Stimulated activated CD4-positive, alpha-beta T cell treated with anti-CD3 and anti-CD28 coated beads, Interleukin-15, amount 100 ng/mL, for 1 hour (primary cell): ENCODE measurements at places on chromosomes 2 and 18.

DNA sequence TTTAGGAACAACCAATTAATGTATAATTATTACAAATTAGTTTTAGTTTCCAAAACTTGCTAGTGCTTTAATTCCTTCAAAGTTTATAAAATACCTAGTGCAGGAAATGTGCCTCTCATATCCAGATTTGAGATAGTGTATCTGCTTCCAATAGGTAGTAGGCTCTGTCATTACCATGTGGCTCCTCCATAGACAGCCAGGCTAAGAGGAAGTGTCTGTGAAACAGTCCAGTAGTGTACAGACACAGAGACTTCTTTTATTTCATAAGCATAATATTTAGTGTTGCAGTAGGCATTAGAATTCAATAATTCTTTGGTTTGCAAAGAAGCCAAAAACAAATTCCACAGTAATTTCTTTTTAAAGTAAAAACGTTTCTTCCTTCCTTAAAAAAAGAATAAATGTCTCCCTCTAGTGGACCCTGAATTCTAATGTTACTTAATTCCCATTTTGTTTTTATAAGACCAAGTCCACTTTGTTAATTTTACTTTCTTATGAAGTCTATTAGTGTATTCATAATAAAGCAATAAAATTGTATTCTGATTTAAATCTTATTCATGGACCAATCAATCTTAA is 101.2 kb downstream of the NEB start:
- DNase-seq = no peak

DNA sequence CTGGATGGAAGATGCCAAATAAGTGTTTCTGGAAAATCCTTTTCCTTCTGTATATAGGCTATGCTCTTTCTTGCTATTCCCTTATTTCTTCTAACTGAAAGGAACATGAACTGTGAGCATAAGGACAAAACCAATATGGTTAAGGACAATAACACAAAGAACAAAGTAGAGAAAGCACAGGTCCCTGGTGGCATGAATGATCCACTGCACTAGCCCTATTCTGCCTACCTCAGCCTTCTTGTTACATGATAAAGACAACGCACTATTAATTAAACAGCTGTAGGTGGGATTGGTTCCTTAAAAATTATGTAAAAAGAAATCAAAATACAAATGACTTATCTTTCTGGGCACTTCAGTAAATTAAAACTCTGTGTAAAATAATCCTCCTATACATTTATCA is 1.9 kb upstream of the WDR75 start:
- no peak for DNase-seq

DNA sequence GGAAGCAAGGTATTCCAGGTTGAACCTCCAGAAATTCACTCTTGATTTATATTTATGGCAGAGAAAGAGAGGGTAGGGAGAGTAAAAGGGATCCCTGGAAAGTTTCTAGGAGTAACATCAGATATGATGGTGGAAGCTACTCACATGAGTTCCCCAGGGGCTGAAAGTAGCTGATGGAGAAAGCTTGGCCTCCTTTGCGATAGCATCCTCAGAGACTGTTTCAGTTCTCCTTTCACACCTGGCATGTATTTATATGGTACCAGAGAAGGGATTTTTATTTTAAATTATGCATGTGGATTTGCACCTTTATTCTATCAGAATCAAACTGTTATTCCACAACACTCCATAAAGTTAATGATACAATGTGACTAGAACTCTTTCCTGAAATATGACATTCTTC is 126.3 kb upstream of the OSR1 start:
- no peak for DNase-seq

DNA sequence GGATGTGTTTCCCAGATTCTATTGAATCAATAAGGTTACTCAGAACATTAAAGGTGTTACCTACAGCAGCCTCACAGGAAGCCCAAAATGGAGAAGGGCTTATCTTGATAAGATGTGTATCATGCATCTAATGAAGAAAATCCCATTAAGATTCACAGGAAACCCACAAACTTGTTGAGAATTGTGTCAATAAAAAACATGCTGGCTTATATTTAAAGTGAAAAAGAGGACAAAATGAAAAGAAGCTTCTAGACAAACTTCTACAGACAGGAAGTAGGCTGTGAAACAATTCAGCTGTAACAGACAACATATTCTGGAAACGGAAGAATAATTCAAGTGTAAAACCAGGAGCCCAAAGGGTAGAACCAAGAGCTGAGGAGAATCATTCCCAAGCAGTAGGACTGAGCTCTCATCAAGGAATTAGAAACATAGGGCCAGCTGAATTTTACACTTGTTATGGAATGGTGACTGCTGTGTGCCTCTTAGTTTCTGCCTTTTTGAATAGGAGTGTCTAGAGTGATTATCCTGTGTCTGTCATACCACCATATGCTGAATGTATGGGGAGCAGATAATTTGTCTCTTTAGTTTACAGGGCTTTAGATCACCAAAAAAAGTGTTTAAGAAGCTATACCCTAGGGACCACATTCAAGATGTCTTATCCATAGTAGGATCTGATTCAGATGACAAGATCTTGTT is 9.6 kb downstream of the IMMT start:
- DNase-seq = no peak

DNA sequence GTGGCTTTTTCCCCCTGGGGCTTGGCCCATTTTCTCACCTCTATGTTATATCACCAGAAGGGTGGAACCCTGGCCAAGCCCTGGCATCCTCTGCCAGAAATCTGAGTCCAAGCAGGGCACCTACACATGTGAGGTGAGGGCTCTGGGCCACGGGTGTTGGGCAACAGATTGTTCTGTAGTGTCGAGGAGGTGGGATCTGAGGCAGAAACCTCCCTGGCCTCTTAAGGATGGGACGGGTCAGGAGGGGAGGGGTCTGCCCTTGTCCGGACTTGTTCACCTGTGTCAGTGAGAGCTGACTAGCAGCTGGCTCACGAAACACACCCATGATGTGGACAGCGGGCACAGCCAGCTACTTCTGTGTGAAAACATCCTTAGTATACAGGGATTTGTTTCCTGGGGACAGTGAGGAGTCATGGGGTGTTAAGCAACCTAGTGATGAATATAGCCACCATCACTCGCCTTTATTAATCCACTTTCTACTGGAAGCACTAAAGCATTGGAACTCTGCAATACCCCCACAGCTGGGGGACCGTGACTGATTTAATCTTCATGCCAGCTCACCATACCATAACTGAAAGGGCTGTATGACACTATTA is 35.6 kb downstream of the EPAS1 start:
- no peak for DNase-seq

GRCh38 chr18:68742206-68742605 is 27.3 kb upstream of the TMX3 start:
- DNase-seq = no peak

DNA sequence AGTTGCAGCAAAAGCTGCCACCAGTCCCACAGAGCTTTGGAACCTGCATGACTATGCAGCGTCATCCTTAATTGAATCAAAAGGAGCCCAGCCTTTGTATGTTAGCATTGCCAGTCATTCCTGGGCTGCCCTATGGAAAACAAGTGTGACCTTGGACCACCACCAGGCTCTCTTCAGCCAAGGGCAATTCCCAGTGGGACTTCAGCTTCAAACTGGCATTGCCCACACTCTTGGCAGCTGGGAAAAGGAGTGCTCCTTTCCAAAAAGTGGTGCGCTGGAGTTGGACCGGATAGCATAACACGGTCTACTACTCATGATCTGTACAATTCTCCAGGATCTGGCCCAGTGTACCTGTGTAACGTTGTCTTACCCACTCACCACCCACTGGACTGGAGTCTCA is 259.5 kb downstream of the MREG start:
- DNase-seq = no peak

DNA sequence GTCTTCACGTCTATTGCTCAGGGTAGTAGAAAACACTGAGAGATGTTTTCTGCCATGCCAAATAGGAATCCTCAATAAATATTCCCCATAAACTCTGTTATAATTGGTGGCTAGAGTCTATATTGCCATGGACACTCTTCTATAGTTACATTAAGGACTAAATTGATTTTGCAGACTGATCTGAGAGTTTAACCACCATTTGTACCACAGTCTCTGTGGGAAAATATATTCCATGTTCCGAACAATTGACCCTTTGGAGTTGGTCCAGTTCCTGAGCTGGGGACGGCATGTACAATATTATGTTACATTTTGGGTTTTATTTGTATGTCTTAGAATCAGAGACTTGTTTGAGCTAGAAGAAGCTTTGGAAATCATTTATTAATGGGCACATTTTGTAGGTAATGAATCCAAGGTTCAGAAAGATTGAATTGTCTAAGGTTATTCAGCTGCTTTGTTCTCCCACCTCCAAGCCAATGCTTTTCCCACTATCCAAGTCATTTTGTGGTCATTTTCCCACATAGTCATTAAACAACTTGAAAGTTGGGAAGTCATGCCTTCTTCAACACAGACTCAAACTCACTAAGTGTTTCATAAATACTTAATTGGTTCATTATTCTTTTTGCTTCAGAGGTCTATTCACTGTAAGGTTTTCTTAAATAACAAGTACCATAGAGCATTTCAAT is 5.1 kb upstream of the PPP1CB start:
- no peak for DNase-seq

DNA sequence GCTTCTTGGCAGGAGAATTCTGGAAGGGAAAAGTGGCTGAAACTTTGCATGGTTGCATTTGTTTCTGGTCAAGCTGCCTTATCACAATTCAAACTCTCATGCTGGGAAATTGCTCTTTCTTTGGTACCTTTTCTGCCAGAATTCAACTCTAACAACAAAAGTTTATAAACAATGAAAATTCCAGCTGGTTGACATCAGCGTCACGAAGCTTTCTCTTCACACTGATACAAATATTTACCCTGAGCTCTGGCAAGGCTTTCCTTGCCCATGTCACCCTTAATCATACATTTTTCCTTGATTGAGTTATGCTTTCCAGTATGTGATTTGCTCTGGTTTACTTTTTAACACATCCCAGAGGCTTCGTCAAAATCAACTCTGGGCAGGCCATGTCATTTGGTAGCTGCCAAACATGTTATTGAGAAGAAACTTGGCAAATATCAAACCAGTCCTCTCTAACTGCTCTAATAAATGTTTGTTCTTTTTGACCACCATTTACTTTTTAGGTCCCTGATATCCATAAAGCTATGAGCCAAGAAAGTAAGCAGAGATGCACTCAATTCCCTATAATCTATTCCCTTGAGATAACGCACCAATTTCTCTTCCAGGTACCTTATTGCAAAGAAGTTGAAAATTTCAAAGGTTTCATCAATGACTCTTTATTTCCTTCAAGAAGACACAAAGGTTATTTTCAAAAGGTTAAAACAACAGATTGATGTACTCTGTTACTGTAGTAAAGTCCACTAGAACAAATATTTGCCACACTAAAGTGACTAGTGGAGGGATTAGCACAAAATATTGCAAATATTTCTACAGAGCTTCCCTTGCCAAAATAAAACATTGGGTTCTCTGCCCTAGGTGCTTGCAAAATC is 1241.1 kb upstream of the ZEB2 start:
- DNase-seq = no peak

GRCh38 chr2:95728878-95729596 is 137.2 kb downstream of the TRIM43 start:
- DNase-seq = no peak

- DNase-seq = no peak
Measured at GRCh38 chr18:22663378-22663777, 245.7 kb upstream of the CTAGE1 start.

DNA sequence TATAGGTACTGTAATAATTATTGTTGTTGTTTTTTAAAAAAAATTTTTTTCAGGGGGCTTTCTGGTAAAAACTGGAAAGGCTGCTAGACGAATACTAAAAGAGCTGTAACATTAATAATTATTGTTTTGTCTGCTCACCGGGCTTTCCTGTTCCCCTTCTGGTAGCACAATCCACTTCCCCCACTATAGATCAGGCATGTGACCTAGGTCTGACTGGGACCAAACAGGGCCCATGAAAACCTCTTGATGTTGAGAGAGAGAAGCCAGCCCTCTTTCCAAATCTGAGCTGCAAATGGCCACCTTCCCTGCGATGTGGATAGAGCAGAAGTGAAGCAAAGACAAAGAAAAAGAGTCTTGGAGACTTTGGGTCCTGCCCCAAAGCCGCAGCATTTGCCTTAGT is 23.4 kb downstream of the SH2D6 start:
- no peak for DNase-seq
